NCI-H524 treated with DMSO at 0.1 percent for 48 hours (cell line): ENCODE measurements at places on chromosomes 7 and 10.

GRCh38 chr10:14276210-14276609, 54.5 kb downstream of the FRMD4A start:
- no peak for DNase-seq

- DNase-seq, result no peak
Observed at GRCh38 chr10:48444266-48444665, 137.8 kb downstream of the MAPK8 start.

DNA sequence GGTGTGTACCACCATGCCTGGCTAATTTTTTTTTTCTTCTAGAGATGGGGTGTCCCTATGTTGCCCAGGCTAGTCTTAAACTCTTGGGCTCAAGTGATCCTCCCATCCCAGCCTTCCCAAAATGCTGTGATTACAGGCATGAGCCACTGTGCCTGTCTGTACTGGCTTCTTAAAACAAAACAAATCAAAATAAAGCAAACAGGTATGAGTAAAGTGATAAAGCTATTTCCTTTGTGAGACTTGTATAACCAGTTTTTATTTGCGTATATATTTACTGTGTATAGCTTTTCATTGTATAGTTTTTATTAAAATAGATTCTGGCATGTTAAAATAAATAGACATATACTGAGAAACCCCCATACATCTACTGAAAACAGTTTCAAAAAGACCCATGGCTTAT, 14.3 kb downstream of the LCOR start:
- no peak for DNase-seq

DNA sequence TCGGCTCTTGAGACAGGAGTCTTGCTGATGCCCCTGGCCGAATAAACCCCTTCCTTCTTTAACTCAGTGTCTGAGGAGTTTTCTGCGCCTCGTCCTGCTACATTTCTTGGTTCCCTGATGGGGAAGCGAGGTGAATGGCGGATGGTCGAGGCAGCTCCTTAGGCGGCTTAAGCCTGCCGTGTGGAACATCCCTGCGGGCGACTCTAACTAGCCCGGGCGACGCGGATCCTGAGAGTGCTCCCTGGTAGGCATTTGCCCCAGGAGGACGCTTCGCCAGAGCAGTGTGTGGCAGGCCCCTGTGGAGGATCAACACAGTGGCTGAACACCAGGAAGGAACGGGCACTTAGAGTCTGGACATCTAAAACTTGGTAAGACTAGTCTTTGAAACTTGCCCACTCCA, 12.0 kb upstream of the EPHB4 start:
- DNase-seq, result no peak

GRCh38 chr10:91519899-91520514, 109.9 kb downstream of the HECTD2 start:
- DNase-seq, result no peak

GRCh38 chr7:12757443-12757842, 70.0 kb downstream of the ARL4A start:
- no peak for DNase-seq

DNA sequence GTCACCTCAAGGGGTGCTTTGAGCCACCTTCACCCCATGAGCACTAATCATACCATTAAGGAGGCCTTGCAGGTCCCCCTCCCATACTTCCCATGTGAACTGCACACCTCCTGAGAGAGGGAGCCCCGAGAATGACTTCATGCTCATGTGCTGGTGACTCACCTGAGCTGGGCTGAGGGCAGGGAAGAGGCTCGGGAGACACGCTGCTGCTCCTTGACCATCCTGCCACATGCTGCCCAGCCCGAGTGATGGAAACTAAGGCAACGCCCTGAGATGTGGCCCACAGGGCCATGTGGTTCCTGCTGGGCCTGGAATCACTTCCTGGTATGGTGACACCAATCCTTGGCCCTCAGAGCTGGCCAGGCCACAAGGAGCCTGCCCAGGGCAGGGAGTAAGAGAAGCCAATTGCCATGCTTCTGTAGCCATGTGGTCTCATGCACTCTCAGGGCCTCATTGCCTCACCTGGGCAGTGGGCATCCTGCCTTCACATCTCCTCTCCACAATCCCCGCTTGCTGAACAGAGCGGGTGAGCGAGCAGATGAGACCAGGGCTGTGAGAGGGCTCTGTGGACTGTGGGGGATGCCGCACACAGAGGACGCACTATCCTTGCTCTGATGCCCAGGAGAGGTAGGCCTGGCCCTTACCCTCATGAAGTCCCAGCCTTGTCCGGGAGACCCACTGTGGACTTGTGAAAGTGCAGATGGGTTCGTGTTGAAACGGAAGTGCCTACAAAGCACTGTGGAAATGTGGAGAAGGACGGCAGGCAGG, 18.3 kb upstream of the PPIF start:
- DNase-seq, result no peak

GRCh38 chr10:49300140-49300974, 1.4 kb downstream of the C10orf71 start:
- DNase-seq, result no peak

GRCh38 chr7:44167920-44168319, 21.3 kb downstream of the GCK start:
- DNase-seq, result no peak

DNA sequence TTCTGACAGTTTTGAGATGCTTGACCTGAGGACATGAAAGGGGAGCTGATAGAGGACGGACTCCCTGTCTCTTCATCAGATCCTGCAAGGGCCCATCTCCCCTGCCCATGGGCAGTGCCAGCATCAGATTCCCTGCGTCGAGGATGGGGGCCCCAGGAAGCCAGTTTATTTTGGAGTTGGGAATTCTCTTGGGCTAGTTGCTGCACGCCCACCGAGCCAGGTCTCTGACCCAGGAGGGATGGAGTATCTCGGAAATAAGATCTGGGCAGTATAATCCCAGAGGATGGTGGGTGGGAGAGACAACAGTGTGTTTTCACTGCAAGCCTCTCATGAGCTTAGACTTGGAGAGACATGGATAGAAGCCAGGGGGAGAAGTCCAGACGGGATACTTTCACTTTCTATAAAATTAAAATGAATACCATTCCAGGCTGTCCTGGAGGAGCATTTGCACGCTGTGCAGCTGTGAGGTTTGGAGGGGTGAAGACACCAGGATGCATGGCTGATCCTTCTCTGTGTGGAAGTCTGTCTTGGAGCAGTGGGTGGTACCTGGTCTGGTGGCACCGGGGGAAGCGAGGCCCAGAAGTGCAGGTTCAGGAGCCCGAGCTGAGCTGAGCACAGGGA, 25.8 kb downstream of the DOCK1 start:
- no peak for DNase-seq

- no peak for DNase-seq
Observed at GRCh38 chr10:121413951-121414350, 184.3 kb downstream of the FGFR2 start.

DNA sequence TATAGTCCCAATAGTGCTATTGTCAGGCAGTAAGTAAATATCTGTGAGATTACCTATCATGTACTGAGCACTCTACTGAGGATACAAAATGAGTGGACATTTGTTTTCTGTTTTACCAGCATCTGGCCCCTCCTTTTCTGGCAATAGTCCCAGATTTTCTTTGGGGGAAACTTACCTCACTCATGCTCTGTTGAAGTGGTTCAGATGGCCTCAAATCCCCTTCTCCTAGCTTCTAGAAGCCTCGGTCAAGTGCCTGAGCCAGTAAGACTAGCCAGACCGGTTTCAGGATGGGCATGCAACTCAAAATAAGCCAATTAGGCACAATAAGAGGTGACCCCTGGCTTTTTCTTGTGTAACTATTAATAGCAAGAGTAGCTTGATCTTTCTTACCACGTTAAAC, 19.7 kb downstream of the TRDMT1 start:
- peak; percentile 1 for DNase-seq

- DNase-seq, result no peak
Observed at GRCh38 chr7:94875201-94875600, 32.2 kb upstream of the PPP1R9A start.

- no peak for DNase-seq
Observed at GRCh38 chr7:11430112-11430511, 401.9 kb downstream of the THSD7A start.

DNA sequence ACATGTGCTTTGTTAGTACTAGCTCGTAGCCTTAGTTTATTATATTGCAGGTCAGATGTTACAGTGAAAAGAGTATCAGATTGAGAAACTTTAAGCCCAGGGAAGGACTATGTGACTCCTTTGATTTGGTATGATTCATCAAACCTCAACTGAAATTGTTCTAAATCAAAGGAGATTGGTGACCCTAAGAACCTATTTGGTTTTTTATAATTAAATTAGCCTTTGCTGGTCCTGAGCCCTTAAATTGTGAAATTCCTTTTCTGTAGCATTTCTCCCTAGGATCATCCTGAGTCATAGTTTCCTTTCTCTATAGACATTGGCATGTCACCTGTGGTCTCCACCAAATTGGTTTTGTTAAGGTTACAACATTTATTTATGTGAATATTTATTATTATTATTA, 89.7 kb downstream of the POLR1F start:
- no peak for DNase-seq

- no peak for DNase-seq
Observed at GRCh38 chr7:110803602-110804143, 287.3 kb upstream of the LRRN3 start.

DNA sequence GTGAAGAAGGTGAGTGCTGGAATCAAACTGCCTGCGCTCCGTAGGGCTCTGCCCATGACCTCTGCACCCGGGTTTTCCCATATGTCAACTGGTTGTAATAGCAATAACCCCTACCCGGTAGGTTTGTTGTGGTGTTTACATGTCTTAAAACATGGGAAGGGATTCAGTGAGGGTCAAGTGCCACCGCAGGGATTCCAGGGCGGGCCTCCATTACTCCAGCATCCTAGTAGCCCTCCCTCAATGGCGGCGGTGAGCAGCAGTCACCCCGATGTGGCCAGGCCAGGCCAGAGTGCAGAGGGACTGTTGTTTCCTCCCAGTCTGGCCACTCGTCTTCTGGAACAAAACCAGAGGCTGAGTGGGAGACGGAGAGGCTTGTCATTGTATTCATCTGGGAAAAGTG, 37.6 kb upstream of the ENO4 start:
- no peak for DNase-seq

- DNase-seq, result no peak
Observed at GRCh38 chr7:116071629-116072028, 41.1 kb upstream of the TFEC start.

- no peak for DNase-seq
Observed at GRCh38 chr10:37728830-37729229, 128.6 kb downstream of the ZNF248 start.

- no peak for DNase-seq
Observed at GRCh38 chr7:157985636-157986035, 602.0 kb downstream of the PTPRN2 start.

- no peak for DNase-seq
Observed at GRCh38 chr7:80649011-80649410, 10.6 kb downstream of the CD36 start.

DNA sequence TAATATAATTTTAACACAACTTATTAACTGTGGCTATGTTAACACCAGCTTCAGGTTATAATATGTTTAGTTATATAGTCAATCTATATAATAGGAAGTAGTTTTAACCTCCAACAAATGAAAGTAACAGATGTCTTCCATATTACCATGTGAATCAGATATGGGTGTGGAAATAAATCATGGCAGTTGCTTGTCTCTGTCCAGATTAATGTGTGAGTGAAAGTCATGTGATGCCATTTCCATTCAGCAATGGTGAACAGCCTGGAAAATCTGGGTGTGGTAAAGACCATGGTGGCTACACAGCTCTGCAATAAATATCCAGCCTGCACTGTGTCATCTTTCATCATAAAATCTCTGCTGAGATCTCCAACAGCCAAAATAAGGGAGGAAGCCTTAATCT, 27.8 kb downstream of the HEPACAM2 start:
- no peak for DNase-seq

DNA sequence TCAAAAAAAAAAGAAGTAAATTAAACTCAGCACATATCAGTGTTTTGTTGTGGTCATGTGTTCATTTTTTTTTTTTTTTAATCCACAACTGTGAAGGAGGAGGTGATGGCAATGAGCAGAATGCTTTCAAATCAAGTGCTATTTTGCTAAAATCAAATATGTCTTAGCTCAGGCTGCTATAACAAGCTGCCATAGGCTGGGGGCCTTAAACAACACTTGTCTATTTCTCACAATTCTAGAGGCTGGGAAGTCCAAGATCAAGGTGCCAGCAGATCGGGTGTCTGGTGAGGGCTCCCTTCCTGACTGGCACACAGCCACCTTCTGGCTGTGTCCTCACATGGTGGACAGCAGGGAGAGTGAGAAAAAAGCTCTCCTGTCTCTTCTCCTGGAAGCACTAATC, 203.9 kb downstream of the FAM107B start:
- no peak for DNase-seq
